ENCODE measurements at places on chromosomes 3 and 15. TPM values are rescaled to one million over a fixed set of nuclear protein-coding genes. Genes with fewer than 3 reads are reported as not detected.

DNA sequence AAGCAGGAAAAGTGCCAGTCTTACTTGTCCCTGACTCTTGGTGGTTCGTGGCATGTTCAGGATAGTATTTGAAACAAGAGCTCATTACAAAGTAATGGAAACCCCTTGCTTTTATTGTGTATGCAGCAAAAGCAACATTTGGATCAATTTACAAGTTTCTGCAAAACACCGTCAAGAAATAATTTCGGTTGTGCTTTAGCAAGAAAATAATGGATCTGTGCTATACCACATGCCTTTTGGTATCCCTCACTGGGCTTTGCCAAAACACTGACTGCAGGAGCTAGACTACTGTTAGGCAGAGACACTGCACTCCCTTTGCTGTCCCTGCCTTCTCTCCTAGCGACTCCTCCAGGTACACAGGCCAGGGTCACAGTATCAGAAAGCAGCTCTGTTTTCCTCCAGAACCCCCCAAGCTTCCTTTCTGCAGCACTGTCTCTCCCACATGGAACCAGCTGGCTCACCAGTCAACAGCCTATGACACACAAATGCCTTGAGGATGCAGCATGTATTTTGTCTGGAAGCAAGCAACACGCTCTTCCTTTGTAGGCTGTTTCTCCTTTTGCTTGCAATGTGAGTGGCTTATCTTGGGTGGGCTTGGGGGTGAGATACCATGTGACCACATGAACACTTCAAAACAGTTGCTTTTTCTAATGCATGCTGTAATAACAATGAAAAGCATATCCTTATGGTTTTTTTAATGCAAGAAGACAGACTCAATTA lies 111.4 kb downstream of the PGPEP1L start:
- DNase-seq = no peak

DNA sequence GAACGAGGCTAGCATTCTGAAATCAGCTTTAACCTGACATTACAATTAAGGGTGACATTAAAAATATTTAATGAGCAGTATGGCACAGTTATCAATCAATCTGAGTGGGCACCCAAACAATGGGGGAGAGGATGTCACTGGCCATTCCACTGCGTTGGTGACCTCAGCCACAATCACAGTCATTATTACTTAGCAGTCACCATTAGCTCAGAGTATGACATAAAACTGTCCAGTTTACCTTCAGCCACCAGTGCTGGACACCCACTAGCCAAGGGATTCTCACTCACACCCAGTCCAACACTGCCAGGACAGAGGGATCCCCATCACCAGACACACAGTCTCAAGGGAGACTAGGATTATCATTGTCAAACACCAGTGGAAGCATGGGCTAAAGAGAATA lies 17.5 kb upstream of the REC114 start:
- no peak for DNase-seq

DNA sequence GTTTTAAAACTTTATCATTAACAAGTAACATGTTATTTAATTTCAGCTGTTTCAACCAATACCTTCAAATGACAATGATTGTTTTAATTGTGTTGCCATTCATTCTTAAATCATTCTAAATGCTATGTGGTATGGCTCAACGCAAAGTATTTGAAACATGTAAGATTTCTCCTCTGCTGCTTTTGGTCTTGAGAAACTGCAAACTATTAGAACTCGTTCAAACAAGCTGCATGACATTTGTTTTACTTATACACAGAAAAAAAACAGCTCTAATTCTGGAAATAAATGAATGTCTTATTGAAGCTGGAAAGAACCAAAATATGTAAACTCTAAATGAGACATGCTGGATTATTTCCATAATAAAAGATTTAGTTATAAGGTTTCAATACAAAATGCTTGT lies 29.3 kb downstream of the FBN1 start:
- no peak for DNase-seq

- no peak for DNase-seq
Measured at GRCh38 chr3:65575376-65575840, 463.3 kb downstream of the MAGI1 start.

DNA sequence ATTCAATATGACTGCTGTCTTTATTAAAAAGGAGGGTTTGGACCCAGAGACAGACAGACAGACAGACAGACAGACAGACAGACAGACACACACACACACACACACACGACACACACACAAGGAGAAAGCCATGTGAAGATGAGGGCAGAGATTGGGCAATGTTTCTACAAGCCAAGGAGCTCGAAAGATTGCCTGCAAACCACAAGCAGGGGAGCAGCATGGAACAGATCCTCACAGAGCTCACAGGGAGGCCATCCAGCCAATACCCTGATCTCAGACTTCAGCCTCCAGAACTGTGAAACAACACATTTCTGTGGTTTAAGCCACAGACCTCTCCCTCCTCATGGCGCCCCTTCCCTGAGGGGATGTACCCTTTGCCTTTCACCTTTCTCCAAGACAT lies 35.8 kb upstream of the ABHD2 start:
- no peak for DNase-seq

- peak; percentile 72 for DNase-seq
Measured at GRCh38 chr3:125585595-125586223, 9.6 kb downstream of the OSBPL11 start.

- DNase-seq = no peak
Measured at GRCh38 chr15:65939901-65940617, 70.8 kb downstream of the RAB11A start.

- no peak for DNase-seq
Measured at GRCh38 chr3:25563601-25564000, 101.1 kb downstream of the TOP2B start.

The LRRC34 gene
- 4.7 TPM for total RNA-seq

The GATA2 gene
- 23.5 TPM for total RNA-seq

Measured in sciatic nerve (tissue), 2 donors.